Fibroblast of pulmonary artery (primary cell): ENCODE measurements at places on chromosomes 7 and 10.

DNA sequence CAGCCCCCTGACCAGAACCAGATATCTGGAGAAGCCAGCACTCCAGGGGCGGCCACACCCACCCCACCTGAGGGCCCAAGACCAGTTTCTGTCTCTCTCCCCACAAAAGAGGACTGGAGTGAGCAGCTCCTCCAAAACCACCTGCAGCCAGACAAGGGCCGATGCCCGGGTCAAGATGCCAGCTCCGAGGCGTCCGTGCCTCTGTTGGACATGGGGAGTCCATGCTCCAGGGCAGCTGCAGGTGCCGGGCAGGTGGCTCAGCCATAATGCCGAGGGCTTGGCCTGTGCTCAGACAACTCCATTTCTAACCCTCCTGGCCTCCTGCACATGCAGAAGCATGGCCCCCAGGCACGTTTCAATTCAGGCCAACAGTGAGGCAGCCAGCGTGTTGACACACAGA is 234.6 kb downstream of the MAD1L1 start:
- DNase-seq = no peak

GRCh38 chr10:22986771-22987542 is 59.1 kb downstream of the ARMC3 start:
- DNase-seq = peak; percentile 71

DNA sequence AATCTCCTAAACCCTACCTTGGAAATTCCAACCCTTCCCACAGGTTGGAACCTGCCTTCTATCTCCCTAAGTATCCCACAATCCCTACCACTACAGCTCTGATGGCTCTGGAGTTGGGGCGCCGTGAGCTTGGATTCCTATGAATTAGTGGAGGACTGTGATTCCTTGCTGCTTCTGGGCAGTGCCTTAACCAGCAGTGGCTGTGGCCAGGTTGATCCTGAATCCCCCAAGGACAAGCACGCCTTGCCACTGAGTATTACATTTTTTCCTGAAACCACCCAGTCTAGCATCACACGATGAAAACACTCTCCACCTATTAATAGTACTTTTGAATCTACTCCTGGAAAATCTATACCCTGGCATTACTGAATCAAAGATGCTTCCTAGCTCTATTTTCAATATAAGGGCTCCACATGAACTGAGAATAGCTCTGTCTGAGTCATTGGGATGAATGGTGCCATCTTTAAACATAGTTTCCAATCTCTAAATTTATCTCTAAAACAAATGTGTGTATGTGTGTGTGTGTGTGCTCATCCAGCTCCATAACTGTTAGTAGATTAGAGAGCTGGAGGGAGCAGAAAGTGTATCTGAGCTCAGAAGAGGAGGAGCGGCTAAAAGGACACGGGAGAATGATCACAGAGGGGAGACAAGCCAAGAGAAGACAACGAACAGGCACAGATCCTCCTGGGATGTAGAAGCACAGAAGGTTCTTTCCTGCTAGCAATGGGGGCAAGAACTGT is 11.9 kb upstream of the INPP5F start:
- DNase-seq = no peak

DNA sequence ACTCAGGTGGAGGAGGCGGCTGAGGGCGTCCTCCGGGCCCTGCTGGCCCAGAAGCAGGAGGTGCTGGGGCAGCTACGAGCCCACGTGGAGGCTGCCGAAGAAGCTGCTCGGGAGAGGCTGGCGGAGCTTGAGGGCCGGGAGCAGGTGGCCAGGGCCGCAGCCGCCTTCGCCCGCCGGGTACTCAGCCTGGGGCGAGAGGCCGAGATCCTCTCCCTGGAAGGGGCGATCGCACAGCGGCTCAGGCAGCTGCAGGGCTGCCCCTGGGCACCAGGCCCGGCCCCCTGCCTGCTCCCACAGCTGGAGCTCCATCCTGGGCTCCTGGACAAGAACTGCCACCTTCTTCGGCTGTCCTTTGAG is 2.8 kb downstream of the TRIM56 start:
- DNase-seq = no peak

GRCh38 chr7:74625446-74625845 is 32.1 kb upstream of the GTF2I start:
- DNase-seq = peak; percentile 78

DNA sequence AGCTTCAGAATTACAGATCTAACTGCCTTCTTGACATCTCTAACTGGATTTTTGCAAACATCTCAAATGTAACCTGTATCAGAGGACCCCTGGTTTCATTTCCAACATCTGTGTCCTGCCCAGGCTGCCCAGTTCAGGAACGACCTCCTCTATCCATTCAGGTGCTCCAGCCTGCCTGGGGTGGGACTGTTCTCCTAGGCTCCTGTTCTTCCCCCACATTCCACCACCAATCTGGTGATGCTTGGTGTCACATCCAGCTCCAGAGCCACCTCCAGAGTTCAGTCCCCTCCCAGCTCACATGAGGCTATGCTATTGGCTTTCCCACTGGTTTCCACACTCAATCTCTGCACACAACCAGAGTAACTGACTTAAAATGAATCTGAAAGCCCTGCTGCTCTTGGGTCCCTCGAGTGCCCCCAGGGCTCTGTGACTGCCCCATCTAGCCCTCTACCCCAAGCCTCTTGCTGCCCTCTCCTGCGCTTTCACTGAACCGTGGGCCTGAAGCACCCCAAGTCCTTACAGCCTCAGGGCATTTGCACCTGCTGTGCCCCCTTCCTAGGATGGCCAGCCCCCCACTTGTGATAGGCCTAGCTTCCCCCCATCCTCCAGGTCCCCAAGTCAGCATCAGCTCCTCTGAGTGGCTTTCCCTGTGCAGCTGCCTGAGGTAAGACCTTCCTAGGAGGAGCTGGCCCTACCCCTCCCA is 46.1 kb downstream of the PPIF start:
- no peak for DNase-seq

- no peak for DNase-seq
These were observed 64.7 kb upstream of the ECHDC3 start for GRCh38 chr10:11677480-11677879.

DNA sequence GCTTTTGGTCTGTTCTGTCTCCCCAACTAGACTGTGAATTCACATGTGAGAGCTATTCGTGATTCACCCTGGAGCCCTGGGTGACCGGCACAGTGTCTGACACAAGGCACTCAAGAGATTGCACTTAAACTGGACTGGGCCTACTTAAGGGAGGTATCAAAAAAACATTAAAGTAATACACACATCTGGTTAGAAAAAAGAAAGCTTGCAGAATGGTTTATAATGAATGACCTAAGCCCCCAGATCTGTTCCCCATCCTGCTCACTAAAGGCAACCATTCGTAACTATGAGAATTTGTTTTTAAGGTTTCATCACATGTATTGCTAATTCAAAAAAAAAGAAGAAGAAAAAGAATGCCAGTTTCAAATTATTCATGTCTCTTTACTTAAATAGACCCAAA is 74.5 kb downstream of the DGKI start:
- no peak for DNase-seq

GRCh38 chr7:128876127-128876526 is 13.5 kb downstream of the ATP6V1F start:
- DNase-seq = no peak

GRCh38 chr10:113867904-113868303 is 13.4 kb downstream of the NHLRC2 start:
- no peak for DNase-seq

DNA sequence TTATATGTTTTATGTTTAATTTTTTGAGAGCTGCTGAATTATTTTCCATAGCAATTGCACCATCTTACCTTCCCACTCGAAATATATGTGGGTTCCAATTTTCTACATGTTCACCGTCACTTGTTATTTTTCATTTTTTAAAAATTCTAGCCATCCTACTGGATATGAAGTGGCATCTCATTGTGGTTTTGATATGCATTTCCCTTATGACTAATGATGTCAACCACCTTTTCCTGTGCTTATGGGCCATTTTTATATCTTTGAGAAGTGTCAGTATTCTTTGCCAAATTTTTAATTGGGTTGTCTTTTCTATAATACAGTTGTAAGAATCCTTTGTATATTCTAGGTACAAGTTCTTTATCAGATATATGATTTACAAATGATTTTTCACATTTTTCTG is 27.8 kb downstream of the NHLRC2 start:
- no peak for DNase-seq

GRCh38 chr10:46536171-46536570 is 20.3 kb downstream of the GPRIN2 start:
- no peak for DNase-seq

DNA sequence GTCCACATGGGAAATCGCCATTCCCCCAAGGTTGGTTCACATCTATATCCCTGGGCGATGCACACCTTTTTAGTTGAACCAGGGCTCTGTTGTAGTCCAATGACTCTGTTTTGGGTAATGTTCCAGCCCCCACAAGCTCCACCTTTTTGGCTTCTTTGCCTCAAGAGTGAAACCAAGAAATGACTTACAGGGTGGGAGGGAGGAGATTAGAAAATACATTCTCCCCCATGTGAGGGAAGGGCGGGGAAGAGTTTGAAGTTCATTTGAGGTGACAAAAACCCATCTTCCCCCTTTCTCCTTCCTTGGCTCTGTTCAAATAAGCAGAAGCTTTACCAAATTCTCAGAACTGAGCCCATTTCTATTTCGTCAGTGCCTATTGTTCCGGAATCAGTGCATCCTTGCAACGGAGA is 82.8 kb downstream of the GATA3 start:
- DNase-seq = no peak

DNA sequence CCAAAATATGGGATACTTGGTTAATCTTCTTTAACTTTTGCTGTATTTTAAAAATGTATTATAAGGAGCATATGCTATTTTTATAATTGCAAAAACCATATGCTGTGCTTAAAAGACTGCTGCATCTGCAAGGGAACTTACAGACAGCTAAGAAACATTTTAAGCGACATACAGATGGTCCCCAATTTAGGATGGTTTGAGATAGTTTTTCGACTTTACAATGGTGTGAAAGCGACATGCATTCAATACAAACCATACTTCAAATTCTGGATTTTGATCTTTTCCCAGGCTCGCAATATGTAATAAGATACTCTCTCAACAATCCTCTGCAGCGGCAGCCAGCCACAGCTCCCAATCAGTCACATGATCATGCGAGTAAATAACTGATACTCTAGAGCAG is 73.2 kb downstream of the SHTN1 start:
- DNase-seq = no peak

- no peak for DNase-seq
These were observed 59.4 kb upstream of the COL13A1 start for GRCh38 chr10:69742356-69742695.

DNA sequence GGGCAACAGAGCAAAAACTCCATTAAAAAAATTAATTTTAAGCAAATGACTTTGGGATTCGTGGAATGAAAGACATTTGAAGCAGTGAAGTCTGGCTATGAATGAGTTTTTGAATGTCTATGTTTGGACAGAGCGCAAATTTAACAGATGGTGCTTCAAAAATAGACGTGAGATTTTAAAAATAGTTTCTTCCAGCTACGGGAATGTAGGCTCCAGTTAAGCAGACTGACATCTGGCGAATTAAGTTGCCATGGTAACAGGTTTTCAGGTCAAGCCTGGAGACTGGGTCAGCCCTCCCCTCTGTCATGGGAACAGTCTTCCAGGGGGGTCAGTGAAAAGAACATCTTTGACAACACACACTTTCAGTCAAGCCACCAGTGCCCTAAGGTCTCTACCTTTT is 62.0 kb downstream of the MYOF start:
- no peak for DNase-seq

DNA sequence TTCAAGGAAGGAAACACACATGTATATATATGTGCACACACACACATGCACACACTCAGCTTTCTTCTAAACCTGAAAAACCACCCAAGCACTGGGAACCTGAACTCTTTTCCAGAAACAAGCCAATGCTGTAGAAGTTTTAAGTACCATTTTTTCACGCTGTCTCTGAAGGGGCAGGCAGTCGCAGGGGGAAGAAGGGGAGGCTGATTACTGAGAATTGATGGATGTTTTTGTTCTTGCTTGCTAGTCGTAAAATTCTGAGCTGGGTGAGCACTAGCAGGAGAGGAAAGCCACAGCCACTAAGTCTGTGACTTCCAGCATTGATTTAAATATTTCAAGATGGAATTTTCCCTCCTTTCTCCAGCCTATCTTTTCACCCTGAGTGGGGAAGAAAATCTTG is 391.8 kb downstream of the CALN1 start:
- DNase-seq = no peak

- DNase-seq = no peak
These were observed 24.2 kb downstream of the ADARB2 start for GRCh38 chr10:1712944-1713671.

- no peak for DNase-seq
These were observed 4.0 kb upstream of the ARMS2 start for GRCh38 chr10:122450353-122450990.

GRCh38 chr10:24440817-24441797 is 232.2 kb downstream of the KIAA1217 start:
- DNase-seq = no peak

DNA sequence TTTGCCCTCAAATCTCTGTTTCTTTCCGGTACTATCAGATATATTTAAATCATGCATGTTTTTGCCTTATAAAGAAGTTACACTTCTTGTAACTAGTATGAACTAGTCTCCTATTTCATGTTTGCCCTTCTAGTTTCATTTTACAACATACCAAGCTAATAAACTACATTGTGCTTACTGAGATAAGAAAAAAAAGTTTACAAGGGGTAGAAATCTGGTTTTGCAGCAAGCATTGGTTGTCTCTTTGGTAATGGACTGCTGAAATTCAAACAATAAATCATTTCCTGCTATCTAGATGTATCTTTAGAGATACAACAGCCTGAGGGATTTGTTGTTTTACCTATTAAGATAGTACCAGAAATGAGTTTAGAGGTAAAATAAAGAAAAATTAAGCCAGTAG is 18.8 kb downstream of the PTTG1IP2 start:
- DNase-seq = no peak

DNA sequence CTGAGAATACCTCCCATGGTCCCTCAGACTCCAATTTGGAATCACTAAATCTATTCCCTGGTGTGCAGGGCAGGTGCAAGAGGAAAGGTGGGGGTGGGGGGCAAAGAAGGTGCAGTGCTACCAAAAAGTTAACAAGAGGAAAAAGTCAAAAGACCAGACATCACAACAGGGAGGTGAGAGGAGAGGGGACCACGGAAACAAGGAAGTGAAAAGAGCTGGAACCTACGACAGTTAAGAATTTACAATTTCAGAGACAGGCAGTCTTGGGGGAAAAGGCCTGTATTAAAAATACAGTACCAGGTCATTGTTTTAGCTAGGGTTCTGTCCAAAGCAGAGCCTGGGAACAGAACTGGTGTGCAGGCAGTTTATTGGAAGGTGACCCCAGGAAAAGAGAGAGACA is 14.6 kb downstream of the ITGB1 start:
- DNase-seq = no peak

- DNase-seq = no peak
These were observed 253.8 kb downstream of the CREB5 start for GRCh38 chr7:28666154-28666553.

DNA sequence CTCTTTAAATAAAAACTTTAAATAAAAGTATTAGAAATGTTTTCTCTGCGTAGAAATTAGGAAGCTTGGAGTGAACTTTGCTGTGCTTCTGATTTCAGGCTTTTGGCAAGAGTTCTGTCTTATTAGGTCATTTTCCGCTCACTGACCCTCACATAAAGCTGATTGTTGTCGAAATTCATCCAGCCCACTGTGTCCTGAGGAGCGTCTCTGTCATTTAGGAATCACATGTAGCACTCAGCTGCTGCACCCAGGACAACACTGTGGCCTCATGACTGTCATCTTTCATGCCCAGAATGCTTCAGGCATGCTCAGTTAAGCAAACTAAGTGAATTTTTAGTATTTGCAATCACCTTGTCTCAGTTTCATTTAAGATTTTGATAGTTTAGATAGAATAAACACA is 57.8 kb upstream of the MSRB2 start:
- no peak for DNase-seq
